A549 treated with CORT108297 at 1 μM for 4 hours (cell line): ENCODE measurements at places on chromosomes 11 and 22. TPM values are rescaled to one million over a fixed set of nuclear protein-coding genes. Genes with fewer than 3 reads are reported as not detected.

TKFC gene
- 40.9 to 76.4 TPM (median 70.7 TPM) in 5 replicates for total RNA-seq

CRYAB gene
- 5.5 to 13.0 TPM (median 6.5 TPM) in 5 replicates for total RNA-seq

P2RX6 gene
- total RNA-seq = 0.35 to 1.1 TPM (median 0.70 TPM) in 5 replicates

OR10G6 gene
- not detected in 5 replicates for total RNA-seq

MRGPRE gene
- 0.09 to 0.17 TPM (median 0.10 TPM) in 3 of 5 replicates, not detected in the others for total RNA-seq

PARVG gene
- 0.01 TPM in 1 of 5 replicates, not detected in the others for total RNA-seq
